ENCODE measurements at places on chromosomes 12 and 14. TPM values are rescaled to one million over a fixed set of nuclear protein-coding genes. Genes with fewer than 3 reads are reported as not detected.

The CLEC9A gene
- not detected for total RNA-seq

The PAN2 gene
- 10.6 TPM for total RNA-seq

The CLEC4D gene
- not detected for total RNA-seq

The DTX3 gene
- 4.8 TPM for total RNA-seq

The FLRT2 gene
- total RNA-seq: 55.9 TPM

The SALL2 gene
- total RNA-seq: 0.79 TPM

The BCDIN3D gene
- total RNA-seq: 3.1 TPM

DNA sequence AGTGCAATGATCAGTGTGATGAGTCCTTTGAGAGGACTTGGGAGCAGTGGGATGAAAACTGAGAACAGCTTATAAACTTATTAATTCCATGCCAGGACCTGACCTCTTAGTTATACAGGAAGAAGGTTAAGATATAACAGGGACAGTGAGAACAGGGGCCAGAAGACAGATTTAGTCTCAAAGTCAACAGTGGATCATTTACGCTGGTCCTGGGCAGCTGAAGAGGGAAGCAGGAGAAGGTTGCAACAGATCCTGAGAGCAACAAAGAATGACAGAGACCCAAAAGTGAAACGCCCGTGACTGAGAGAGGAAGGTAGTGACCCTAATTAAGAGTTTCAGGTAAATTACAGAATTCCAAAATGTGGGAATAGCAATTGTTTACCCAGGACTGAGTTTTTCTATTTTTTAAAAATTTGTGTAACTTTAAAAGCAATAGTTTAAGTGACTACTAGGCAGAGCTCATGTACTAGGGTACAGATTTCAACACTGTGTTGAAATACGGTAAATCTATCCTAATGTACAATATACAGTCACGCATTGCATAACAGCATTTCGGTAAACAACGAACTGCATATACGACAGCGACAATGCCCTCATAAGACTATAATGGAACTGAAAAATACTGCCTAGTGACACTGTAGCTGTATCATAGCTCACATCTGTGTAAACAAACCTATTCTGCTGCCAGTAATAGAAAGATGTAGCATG is 77.7 kb upstream of the GNPNAT1 start:
- DNase-seq: no peak

DNA sequence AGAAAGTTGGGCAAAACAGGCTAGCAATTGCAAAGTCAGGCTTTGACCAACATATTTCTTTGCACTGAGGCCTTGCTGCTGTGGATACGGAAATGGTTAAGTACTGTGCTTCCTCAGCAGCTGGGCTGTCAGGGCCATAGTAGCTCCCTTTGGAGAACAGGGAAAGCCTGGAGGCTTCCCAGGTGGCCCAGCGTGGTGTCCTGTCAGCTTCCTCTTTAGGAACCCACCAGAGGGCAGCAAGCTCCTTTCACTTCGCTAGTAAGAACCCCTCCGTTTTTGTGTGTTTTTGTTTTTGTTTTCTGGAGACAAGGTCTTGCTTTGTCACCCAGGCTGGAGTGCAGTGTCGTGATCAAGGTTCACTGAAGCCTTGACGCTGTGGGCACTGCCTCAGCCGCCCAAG is 1.7 kb upstream of the CFAP251 start:
- DNase-seq: no peak

DNA sequence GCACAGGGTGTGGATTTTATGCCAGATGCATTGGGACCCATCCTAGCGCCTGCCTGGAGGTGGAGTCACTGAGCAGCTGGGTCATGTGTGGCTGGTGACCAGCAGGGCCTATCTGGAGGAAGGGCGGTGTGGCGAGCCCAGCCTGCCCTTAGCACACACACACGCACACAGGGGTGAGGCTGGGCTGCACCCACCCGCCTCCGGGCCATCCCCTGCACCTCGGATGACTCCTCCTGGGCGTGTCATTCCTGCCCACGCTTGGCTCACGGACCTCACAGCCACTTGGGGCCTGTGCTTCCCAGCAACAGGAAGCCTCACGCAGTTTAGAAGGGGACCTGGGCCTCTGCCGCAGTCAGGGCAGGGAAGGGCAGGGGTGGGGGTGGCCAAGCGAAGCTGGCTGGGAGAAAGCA is 36.2 kb upstream of the FZD10 start:
- no peak for DNase-seq

- peak; percentile 15 for DNase-seq
Measured at GRCh38 chr12:915090-915489, 34.4 kb downstream of the RAD52 start.

DNA sequence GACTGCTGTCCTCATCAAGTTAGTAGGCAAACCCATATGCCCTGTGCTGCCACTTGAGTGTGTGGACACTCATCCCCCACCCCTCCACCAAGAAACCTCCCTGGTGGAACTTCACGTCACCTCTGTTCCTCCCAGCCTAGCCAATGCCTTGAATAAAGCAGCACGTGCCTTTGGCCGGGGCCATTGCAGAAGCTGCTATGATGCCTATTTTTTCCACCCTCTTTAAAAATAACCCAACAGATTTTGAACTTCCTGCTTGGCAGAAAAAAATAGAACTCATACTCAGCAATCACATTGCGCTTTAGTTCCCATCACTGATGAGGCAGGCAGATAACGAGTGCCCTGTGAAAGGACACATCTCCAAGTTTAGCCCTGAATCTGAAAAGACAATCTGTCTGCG is 23.1 kb upstream of the PWP1 start:
- no peak for DNase-seq

DNA sequence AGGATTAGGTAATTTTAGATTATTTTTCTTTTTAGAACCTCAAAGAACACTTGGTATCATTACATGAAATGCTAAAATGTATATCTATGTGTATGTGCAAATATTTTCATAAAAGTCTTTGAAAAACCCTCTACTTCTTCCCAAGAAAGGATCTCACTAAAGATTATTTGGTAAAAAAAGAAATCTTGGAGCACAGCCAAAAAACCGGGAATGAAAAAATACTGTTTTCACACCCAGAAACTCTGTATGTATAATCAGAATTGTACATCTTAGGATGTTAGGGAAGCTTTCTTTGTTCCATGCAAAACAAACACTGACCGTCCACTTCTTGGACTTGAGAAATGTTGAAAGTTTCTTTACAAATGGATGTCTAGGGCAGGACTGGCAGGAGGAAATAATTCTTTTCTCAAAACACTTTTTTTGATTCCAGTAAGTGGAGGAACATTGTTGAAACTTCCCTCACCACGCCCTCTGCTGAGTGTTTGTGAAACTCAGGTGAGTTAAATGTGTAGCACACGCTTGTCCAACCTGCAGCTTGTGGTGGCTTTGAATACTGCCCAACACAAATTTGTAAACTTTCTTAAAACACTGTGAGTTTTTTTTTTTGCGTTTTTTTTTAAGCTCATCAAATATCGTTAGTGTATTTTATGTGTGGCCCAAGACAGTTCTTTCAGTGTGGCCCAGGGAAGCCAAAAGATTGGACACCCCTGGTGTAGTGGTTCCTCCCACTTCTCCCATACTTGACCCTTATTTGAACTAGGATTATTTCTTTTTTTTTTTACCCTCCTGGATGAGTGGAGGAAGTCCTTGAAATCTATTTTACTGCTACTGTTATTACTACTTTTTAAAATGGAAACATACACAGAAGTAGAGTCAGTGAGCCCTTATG is 26.6 kb downstream of the FBXO34 start:
- no peak for DNase-seq

DNA sequence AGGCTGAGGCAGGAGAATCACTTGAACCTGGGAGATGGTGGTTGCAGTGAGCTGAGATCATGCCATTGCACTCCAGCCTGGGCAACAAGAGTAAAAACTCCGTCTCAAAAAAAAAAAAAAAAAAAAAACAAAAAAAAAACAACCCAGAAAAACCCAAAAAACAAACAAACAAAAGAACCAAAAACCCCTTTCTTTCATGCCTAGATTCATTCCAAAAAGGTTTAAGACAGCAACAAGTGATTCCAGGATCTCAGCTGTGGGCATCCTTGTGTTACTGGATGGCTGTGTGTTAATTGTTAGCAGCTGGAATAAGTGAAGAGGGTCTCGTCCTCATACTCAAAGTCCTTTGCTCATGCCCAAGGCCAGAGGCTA is 9.4 kb downstream of the GPRC5A start:
- no peak for DNase-seq

GRCh38 chr14:96303981-96304380 is 48.0 kb downstream of the BDKRB1 start:
- DNase-seq: no peak

- no peak for DNase-seq
Measured at GRCh38 chr12:89829434-89829975, 120.9 kb upstream of the ATP2B1 start.

- DNase-seq: no peak
Measured at GRCh38 chr12:23133471-23133870, 508.5 kb downstream of the ETNK1 start.

DNA sequence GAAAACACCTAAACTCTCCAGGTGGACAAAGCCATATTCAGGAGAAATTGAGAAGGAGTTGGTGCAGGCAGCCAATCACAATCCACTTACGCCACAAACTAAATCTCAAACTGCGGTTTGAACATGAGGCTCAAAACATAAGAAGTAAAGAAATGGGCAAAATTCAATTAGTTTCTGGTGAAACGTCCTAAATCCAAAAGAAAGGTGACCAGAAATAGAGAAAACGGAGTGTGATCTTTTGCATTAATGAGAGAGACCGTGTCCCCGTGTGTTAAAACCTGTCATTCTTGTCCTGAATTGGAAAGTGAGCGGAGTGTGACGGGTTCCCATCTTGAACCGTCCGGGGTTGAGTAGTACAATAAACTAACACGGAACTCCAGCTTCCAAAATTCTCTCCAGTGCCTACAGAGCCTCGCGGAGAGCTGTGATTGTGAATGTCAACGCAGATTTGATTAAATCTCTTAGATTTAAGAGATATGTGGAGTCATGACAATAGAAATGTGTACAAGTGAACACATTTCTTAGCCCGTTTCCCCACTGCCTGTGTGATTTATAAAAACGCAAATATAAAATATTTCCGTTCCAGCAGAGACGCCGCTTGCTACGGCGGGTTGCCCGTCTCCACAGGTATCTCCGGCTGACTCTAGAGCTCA is 595 bp upstream of the METAP2 start:
- no peak for DNase-seq

GRCh38 chr14:54637270-54638134 is 70.6 kb downstream of the SAMD4A start:
- DNase-seq: no peak

GRCh38 chr12:106303202-106303820 is 778 bp downstream of the TCP11L2 start:
- DNase-seq: peak; percentile 77
